ENCODE measurements at places on chromosomes 3 and 15. TPM values are rescaled to one million over a fixed set of nuclear protein-coding genes. Genes with fewer than 3 reads are reported as not detected.

KY gene
- not detected for total RNA-seq

CNBP gene
- 379 TPM for total RNA-seq

CAND2 gene
- 20.2 TPM for total RNA-seq

GPR156 gene
- not detected for total RNA-seq

C15orf62 gene
- total RNA-seq = 3.1 TPM

SUCNR1 gene
- 0.03 TPM for total RNA-seq

GOLGA6B gene
- total RNA-seq = not detected

WNT7A gene
- total RNA-seq = not detected

TMEM212 gene
- not detected for total RNA-seq

DNA sequence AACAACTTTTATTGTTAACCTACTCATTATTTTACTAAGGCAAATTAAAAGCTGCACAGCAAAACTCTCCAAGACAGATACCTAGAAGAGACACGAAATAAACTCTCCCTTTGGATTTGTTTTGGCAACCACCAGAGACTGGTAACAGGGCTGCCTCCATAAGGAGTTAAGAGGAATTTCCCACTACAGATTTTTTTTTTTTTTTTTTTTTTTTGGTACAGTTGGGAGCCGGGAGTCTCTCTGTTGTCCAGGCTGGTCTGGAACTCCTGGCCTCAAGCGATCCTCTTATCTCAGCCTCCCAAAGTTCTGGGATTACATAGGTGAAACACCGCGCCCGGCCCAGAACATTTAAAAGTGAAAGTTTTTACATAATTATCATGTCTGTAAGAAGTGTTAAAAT is 73.6 kb upstream of the VGLL4 start:
- no peak for DNase-seq

DNA sequence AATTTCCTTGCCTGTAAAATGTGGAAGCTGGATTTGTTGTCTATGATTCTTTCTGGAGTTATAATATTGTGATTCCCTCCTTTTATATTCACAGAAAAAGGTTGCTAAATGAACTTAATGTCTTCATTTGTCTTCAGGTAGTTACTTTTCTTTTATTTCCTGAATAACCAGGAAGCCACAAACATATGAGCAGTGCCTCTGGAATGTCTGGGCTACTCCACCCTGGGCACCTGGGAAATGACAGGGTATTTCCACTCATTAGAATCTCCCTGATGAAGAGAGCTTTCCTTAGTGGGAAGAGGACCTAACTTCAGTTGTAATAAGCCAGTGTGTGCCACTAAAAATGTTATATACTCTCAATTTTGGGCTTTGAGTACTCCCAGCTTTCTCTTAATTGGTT is 3.8 kb upstream of the SLMAP start:
- no peak for DNase-seq

DNA sequence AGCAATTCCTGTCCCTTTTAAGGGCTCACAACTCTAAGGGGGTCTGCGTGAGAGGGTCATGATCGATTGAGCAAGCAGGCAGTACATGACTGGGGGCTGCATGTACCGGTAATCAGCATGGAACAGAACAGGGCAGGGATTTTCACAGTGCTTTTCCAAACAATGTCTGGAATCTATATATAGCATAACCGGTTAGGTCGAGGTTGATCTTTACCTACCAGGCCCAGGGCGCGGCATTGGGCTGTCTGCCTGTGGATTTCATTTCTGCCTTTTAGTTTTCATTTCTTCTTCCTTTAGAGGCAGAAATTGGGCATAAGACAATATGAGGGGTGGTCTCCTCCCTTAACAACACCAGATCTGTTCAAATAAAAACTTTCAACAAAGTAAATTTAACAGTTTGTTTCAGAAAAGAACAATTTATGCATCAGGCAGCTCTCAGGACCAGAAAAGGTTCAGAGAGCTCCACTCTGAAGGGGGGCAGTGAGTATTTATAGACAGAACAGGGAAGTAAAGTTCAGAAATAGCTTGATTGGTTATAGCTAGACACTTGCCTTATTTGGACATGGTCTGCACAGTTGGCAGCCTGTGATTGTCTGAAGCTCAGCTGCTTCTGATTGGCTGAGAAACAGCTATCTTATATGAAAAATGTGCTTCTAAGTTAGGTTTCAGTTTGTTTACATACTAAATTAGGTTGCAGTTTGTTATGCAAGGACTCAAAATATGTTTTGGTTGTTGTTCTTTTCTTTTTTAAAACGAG is 17.2 kb upstream of the B4GALT4 start:
- DNase-seq = no peak

- DNase-seq = no peak
Observed at GRCh38 chr3:72336821-72337479, 511.3 kb downstream of the SHQ1 start.

- no peak for DNase-seq
Observed at GRCh38 chr3:171904829-171905228, 61.7 kb downstream of the TMEM212 start.

DNA sequence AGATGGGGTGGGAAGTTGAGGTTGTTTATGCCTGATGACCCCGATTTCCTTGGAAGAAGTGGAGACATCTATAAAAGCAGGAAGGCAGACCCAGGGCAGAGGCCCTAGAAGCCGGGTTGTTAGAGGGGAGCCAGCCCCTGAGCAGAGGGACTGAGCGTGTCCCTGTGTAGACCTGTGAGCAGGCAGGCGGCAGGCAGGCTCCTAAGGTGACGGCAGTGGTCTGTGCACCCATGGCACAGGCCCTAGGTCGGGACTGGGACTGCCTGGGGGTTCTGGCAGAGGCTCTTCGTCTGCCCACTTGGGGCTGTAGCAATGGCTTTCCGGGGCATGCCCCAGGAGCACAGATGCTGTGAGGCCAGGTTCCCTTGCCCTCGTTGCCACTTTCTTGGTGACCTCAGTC is 9.9 kb downstream of the SEMA4B start:
- DNase-seq = no peak

DNA sequence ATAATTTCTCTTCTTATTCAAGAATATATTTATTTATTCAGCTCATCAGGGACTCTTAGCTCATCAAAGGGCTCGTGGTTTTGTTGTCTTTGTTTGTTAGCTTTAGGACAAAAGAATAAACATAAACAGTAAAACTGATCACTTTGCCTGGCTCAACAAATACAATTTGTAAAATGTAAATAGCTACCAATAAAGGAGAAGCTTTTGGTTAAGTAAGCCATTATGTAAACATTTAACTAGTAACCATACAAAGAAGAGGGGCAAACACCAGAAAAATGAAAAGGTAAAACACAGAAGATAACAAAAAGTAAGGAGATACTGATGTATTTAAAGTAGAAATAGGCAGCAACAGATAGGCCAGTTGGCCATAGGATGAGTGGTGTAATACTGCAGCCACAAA is 761.7 kb downstream of the ROBO1 start:
- no peak for DNase-seq

Measured in G401 (cell line).